Upper lobe of right lung (tissue), 1 donor: ENCODE measurements at places on chromosomes 1 and 21.

DNA sequence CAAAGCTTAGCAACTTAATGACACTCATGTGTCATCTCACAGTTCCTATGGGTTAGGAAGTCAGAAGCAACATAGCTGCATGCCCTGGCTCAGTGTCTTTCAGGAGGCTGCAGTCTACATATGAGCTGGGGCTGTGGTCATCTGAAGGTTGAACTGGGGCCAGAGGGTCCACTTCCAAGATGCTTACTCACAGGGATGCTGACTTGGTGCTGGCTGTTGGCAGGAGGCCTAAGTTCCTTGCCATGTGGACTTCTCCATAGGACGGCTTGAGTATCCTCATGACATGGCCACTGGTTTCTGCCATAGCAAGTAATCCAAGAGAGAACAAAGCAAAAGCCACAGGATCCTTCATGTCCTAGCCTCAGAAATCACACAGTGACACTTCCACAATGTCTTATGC is 12.1 kb upstream of the FAM43B start:
- no peak for DNase-seq

GRCh38 chr1:93614541-93614940 is 67.1 kb downstream of the BCAR3 start:
- no peak for DNase-seq

DNA sequence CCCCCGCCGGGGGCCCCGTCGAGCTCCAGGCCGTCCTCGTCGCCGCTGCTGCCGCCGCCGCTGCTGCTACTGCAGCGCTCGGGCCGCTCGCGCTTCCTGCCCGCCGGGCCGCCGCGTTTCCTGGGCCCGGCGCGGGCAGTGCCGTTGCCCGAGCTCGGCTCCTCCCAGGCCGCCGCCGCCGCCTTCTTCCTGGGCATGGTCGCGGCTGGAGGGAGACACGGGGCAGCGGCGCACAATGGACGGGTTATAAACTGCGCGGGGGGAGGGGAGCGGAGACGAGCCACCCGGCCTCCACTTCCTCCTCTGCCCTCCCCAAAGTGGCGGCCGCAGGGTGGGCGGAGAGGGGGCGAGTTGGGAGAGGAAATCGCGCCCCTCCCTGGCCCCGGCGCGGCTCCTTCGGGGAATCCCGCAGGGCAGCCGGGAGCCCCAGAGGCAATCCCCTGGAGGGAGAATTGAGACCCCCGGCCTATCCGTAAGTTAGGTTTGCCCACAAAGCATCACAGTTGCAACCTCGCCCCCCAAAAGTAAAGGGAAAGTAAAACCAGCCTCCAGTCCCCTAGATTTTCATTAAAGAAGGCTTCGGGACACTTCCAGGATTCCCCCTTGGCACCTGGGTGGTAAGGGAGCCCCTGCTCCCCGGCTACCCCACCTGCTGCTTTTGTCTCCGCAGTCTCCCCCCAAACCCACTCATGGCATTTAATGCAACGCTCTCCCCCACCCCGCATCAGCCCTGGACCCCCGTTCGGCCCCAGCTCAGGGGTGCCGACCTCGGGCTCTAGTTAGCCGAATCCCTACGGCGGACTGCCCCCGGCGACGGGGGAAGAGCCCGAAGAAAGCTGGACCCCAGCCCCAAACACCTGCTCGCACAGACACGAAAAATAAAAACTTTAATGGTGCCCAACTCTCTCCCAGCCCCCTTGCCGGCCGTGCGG is 893 bp downstream of the RCC2 start:
- peak; percentile 91 for DNase-seq

DNA sequence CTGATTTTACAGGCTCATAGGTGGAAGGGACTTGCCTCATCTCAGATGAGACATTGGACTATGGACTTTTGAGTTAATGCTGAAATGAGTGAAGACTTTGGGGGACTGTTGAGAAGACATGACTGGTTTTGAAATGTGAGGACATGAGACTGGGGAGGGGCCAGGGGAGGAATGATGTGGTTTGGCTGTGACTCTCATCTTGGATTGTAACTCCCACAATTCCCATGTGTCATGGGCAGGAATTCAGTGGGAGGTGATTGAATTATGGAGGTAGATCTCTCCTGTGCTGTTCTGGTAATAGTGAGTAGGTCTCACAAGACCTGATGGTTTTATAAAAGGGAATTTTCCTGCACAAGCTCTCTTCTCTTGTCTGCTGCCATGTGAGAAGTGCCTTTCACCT is 20.8 kb downstream of the SCYL3 start:
- DNase-seq, result no peak

- DNase-seq, result no peak
These were observed 10.7 kb upstream of the IFNAR1 start for GRCh38 chr21:33314111-33314510.

- DNase-seq, result peak; percentile 58
These were observed 249.1 kb downstream of the FOXD2 start for GRCh38 chr1:47686731-47687630.
